Activated T-cell treated with anti-CD3 and anti-CD28 coated beads for 48 hours (primary cell): ENCODE measurements at places on chromosomes 1 and 21.

DNA sequence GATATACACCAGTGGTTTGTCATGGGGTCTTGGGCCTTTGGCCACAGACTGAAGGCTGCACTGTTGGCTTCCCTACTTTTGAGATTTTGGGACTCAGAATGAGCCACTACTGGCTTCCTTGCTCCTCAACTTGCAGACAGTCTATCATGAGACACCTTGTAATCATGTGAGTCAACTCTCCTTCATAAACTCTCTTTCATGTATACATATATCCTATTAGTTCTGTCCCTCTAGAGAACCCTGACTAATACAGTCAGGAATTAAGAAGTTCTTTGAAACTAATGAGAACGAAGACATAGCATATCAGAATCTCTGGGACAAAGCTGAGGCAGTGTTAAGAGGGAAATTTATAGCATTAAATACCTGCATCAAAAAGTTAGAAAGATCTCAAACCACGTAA lies 110.8 kb downstream of the SLC5A9 start:
- DNase-seq: no peak

GRCh38 chr1:68963353-68963752 lies 466.5 kb upstream of the DEPDC1 start:
- DNase-seq: no peak

DNA sequence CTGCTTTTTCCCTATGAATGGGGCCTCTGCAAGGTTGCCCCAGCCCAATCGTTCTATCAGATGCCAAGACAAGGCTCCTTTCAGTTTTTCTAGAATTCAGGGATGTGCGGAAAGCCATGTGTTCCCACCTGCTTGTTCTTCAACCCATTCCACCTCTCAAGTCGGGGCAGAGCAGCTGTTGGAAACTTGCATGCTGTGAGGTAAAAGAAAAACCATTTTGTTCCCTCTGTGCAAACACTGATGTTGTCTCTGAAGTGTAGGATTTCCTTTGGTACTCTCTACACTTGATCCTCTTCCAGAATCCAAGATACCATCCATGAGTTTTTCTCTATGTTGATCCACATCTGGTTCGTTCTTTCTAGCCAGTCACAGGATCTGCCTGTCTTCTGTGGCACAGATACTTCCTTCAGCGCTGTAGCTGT lies 7.3 kb downstream of the IER5 start:
- no peak for DNase-seq

- DNase-seq: no peak
These were observed 240.6 kb upstream of the C1orf105 start for GRCh38 chr1:172179918-172180317.

GRCh38 chr1:226440512-226440911 lies 32.6 kb upstream of the PARP1 start:
- DNase-seq: no peak

DNA sequence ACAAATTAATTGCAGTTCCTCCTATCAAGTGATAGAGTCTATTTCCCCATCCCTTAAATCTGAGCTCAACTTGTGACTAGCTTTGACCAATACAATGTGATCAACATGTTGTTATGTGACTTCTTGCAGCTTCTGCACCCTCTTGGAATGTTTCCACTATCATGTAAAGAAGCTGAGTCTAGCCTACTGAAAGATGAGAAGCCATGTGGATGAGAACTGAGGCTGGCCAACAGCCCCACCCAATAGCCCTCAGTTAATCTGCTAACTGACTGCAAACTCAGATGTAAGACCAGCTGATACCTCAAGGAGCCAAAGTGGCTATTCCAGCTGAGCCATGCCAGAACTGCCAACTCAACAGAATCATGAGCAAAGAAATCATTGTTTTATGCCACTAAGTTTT lies 44.0 kb downstream of the LYST start:
- no peak for DNase-seq

DNA sequence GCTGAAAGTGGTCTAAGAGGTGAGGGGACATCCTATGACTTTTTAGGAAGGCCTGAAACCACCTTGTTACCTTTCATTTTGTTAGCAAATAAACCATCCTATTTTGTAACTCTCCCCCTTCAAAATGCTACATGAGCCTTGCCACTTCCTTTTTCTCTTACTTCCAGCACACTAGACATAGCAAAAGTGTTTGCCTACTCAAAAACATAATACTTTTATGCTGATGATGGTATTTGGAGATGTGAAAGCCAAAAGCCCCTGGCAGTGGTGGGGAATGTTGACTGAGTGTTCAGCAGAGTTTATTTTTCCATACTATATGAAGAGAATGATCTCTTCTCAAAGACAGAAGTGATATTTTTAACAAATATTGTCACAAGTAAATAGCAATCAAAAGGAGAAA lies 134.2 kb downstream of the EDEM3 start:
- no peak for DNase-seq

DNA sequence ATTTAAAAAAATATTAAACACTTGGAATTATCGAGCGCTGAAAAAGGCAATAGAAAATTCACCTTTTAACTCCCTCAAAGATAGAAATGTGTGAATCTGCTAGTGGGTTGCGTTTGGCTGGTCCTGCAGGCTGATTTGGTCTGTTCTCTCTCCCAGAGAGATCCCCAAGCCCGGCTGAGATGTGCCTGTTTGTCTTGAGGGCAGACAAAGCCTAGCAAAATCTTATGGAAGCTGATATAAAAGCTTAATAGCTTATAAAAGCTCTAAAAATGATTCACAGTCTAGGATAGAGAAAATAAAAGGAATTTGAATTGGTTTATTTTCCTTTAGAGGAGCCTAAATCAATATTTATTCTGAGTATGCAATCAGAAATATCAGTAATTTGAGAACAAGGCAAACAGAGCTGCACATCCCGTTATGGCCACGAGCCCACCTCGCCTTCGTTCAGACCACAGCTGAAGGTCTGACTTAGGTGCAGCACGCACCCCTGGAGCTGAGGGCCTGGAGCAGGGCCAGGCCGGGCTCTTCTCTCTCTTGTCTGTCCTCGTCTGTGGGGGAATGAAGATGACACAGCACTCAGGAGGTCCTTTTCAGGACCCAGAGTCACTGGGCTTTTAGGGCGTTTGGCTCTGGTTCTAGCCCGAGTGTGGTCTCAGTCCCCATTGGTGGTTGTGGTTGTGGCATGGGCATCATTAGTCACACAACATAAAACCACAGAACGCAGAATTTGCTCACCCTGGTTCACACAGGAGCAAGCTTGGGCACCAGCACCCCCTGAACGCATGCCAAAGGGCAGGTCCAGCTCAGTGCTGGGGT lies 18.6 kb downstream of the PDE9A start:
- no peak for DNase-seq

DNA sequence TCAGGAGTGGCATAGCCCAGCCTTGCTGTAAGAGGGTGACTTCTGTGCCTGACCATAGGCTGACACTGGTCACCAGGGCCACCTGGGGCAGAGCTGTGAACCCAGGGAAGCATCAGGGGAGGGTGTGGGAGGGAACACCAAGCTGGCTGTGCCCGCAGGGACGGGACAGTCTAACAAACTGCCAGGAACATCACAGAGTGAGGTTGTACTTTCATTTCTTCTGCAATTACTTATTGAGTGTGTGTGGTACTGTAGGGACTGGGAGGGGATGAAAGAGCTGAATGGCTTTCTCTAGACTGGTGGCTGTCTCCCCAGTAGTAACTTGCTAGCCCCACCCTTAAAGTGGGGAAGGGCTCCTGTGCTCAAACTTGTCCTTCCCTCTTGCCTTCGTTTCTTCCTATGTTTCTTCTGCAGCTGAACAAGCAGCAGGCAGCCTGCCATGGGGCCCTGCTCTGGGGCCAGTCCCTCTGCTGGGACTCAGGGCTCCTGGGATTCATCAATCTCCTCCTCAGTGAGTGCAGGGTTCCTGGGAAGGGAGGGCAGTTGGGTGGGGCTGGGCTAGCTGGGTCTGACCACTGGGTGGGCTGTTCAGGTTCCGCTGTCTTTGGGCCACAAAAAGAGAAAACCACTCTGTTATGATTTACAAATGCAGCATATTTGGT lies 39.7 kb upstream of the ETV3 start:
- no peak for DNase-seq

DNA sequence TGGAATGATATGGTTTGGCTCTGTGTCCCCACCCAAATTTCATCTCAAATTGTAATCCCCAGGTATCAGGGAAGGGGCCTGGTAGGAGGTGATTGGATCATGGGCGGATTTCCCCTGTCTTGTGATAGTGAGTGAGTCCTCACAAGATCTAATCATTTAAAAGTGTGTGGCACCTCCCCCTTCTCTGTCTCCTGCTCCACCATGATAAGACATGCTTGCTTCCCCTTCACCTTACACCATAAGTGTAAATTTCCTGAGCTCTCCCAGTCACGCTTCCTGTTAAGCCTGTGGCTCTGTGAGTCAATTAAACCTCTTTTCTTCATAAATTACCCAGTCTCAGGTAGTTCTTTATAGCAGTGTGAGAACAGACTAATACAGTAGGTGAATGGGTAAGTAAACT lies 109.3 kb downstream of the DMRTB1 start:
- DNase-seq: no peak

DNA sequence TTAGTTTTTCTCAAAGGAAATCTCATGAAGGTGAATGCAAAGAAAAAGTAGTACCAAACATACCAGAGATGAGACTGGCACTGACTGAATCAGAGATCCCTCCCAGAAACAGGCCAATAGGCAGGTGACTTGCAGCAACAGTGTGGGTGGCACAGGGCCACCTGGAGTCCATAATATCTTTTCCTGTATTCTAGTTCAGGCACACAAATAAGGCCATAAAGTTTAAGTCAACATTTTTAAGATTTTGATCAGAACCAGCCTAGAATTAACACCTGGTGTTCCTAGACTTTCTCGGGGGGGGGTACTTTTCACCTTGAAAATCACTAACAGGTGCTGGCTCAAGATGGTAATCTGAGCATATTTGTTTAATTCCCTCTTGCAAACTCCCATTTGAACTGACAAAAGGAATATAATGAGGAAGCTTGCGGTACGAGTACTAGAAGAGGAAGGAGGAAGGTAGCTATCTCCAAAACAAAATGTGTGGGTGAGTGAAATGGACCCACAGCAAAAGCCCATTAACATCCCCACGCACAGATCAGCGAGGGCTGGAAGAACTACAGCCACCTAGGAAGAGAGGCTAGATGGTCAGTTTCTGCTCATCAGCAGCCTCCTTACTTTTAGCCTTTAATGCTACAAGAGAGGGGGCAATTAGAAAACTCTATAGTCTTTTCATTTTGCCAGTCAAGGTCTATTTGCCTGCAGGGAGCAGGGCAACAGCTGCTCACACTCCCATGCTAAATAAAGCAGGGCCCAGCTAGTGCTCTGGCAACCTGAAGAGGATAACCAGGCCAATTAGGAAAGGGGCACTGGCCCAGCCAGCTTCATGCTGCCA lies 18.9 kb downstream of the SDE2 start:
- DNase-seq: no peak

DNA sequence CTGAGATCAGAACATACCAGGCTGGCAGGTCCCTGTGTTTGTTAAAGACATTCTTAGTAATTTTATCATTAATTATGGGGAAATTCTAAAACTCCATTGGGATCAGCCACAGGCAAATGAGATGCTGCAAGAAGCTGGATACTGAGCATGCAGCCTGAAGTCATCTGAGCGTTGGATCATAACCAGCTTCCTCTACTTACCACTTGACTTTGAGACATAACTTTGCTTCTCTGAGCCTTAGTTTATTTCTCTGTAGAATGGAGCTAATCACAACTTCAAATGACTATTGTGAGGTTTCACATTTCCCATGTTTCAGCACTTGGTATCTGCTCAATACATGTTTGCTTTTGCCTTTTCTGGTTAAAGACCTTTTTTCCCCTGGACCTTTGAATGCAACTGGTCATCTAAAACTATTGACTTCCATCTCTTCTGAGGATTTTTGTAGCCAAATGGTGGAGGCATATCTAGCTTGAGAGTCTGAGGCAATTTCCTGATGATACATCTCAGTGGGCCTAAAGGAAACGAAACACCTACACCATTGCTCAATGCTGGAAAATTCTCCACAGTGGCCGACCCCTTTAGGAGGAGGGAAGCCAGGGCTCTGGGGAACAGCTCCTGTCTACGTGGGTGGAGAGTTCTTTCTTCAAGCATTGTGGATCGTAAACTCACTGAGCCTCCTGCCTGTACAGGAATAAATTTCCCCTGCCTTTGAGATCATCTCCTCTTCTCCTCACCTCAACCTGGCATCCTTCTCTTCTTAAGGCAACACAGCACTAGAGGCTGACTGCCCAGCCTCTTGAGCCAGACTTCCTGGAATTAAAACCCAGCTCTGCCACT lies 109.1 kb upstream of the HOOK1 start:
- no peak for DNase-seq
